Ascending aorta (tissue), 2 donors: ENCODE measurements at places on chromosomes 12 and 14.

GRCh38 chr14:58821421-58821820, 183.7 kb downstream of the DACT1 start:
- no peak for DNase-seq

DNA sequence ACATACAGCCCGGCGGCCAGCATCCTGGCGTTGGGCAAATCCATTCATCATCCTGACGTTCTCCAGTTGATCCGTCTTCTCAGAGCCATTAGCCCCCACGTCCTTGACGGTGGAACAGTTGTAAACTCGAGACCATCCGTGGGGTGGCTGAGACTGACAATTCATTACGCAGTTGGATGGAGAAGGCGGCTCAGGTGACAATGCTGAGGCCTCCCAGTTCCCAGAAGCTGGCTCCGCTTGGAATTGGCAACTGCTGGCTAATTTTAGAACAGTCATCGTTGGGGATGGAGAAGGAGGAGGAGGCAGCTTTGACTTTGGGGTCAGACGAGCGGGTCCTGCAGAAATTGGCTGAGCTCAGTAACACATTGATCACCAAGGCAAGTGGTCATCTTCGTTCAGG, 186.5 kb downstream of the PHETA1 start:
- no peak for DNase-seq

GRCh38 chr12:75781532-75782046, 250.0 kb downstream of the PHLDA1 start:
- no peak for DNase-seq

DNA sequence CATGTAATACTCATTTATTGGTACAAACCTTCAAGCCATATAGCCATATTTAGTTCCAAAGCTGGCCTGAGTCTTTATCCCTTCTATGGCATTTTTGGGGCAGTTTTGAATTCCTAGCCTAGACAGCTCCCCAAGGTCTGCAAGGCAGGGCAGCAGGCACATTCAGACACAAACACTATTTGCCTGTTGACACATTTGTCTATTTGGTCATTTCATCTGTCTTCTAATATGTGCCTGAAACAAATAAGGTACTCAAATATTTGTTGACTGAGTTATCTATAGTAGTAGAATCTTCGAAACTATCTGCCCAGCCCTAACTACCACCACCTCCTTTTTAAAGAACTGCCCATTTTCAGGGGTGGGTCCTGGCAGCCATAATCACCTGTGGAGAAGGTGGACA, 9.3 kb downstream of the PPM1H start:
- no peak for DNase-seq

- DNase-seq, result no peak
Observed at GRCh38 chr12:62438098-62438692, 28.4 kb upstream of the MON2 start.

DNA sequence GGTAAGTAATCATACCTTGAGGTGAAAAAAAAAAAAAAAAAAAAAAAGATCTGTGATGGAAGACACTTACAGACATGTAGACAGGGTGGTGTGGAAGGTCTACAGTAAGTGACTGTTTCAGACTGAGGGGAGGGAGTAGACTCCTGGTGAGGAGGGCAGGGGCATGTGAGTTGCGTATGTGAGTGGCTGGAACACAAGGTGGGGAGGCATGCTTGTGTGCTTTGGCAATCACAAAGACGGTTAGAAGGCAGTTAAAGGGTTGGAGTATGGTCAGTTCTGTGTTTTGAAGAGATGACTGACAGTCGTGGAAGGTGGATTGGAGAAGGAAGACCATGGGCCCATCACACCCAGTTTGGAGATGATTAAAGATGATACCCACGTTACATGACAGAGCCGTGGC, 65.2 kb downstream of the ETV6 start:
- DNase-seq, result no peak

- no peak for DNase-seq
Observed at GRCh38 chr12:96189781-96190180, 4.4 kb upstream of the ELK3 start.

DNA sequence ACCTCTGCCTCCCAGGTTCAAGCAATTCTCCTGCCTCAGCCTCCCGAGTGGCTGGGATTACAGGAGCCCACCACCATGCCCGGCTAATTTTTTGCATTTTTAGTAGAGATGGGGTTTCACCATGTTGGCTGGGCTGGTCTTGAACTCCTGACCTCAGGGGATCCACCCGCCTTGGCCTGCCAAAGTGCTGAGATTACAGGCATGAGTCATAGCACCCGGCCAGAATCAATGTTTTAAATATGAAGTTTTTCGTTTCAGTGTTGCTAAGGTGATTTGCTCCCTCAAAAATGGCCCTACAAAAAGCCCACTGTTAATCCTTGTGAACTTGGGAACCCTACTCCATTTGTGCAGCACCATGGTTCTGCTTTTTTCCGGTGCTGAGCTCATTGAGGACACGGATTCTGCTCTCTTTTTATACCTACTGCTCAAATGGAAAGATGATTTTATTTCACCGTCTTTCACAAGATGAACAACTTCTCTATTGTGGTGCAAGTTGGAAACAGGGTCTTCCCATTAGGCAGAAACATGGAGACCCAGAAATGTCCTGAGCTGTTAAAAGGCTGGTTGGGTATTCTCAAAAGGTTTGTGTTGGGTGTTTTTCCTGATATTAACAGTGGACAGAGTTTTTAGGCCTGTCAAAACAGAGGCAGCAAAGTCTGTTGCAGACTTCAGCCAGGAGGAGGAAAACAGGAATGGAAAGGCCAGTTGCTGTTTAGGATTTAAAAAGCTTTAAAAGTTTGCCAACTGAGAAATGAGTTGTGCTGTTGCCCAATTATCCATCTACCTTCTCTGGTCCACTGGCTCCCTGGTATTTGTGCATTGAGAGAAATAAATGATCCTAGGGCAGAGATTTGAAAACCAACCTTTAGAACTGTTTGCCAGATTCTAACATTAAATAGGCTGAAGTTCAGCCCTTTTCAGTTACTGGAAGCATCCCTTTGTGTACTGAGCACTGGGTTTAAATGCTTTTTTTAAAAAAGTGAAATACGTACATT, 85.8 kb downstream of the ATP23 start:
- no peak for DNase-seq

- DNase-seq, result no peak
Observed at GRCh38 chr12:67148265-67148664, 120.9 kb upstream of the CAND1 start.

DNA sequence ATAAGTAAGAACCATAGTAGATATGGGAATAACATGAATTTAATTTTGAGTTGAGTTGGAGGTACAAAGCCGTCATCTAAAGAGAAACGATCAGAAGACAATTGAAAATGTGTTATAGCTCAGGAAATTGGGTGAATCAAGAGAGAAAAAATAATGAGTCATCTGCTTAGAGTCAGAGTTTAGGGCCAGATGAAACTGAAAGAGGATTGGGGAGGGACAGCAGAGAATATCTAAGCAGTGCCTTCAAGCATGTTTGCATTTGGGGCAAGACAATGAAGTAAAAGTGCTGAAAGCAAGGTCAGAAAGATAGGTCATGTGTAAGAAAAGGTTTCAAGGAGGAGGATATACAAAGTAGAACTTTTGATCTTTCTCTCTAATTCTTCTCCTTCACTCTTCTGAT, 49.4 kb downstream of the SLC15A5 start:
- no peak for DNase-seq

DNA sequence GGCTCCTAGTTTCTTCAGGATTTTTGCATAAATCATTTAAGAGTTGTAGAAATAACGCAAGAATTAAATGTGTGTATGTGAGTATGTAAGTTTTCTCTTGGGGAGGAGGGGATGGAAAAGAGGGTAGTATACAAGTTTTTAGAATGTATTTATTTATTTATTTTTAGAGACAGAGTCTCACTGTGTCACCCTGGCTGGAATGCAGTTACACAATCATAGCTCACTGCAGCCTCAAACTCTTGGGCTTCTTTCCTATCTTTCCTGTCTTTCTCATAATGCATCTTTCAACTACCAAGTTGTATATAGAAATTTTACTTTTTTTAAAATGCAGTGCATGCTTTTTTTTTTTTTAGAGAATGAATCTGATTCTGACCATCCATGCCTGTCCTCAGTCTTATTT, 269.0 kb upstream of the GARIN2 start:
- no peak for DNase-seq

DNA sequence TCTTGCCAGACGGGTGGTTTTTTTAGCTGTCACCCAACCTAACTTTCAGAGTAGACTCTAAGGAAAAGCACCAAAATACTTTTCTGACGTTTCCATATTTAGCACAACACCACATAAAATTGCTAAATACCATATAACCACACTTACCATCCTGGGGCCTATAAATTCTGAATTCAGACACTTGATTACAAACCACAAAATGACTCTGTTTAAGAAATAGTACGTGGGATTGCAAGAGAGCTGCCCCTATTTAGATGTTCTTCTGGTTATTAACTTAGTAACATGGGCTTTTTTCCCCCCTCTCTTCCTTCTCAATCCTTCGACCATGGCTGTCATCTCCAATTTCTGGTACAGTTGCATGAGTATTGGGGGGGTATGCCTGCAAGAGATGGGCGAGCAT, 287.7 kb downstream of the BMP4 start:
- DNase-seq, result no peak

DNA sequence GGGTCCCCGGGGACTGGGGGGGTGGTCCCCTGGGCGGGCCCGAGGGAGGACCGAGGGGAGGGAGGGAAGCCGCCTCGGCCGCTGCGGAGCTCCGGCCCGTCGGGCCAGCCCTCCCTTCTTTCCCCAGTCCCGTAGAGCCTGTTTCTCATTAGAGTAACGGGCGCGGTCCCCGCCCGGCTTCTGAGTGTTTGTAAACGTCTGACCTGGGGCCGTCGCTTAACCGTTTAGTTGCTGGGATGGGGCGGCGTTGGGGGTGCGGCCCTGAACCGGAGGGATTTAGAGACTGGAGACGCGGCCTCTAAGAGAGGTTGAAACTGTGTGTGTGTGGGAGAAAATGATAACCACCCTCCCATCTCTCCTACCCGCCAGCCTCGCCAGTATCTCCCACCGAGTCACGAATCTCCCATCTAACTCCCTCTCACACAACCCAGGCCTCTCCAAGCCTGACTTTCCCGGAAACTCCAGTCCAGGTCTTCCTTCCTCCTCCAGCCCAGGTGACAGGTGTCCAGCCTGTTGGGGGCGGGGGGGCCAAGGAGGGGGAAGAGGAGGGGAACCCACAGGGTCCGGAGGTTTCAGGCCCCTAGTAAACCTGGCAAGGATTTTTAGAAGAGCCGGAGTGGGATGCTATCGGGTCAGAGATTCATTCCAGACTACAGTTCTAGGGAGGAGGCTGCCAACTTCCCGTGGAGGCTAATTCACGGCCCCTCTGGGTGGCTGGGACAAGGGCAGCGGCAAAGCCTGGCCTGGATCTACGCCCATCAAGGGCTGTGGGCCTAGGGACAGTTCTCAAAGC, 1.1 kb upstream of the NFATC4 start:
- DNase-seq, result peak; percentile 96

GRCh38 chr12:10364815-10365622, 24.8 kb downstream of the KLRK1 start:
- DNase-seq, result peak; percentile 73

DNA sequence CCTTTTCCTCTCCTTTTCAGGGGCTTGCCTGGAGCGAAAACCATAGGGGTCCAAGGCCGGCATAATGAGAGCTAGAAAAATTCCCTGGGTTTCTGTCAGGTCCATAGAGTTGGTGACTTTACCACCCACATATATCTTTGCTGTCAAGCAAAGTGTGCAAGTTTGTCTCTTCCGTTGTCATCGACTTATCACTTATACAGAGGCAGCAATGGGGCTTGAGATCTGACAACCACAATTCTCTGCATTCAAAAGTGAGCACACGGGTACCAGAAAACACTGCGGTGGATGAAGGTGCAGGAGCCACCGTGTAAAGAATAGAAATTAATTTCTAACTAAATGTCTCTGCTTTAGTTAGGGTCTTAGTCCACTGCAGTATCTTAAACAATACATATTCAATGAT, 162.3 kb downstream of the DAD1 start:
- DNase-seq, result no peak

DNA sequence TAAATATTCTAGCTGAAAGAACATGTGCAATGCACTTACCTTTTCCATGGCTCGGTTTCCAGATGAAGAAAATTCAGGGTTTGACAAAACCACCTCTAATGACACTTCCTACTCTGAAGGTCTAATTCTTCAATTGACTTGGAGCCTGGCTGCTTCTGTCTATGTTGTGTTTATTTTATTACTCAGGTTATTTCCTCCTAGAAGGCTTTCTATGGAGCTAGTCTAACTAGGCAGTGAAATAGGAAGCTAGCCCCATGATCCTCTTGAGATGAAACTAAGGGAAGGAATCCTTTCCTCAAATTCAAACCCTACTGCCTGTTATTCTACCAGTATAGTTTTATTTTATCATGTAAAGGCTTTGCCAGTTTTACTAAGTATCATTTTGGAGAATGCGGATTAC, 20.9 kb upstream of the IFNG-AS1 start:
- DNase-seq, result no peak

DNA sequence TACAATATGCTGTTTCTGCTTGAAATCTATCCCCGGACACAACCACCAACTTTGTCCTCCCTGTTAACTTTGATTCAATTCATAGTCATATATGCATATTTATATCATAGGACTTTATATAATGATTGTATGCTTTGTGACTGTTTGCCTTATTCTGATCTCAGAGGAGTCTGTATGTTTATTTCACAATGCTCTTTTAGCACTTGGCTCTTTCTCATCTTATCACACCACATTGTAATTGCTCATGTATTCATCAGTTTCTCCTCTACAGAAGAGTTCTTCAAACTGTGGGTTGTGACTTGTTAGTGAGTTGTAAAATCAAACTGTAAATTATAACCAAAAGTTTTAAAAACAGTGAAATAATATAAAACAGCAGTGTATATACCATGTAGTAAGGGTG, 21.7 kb upstream of the PPM1A start:
- no peak for DNase-seq

GRCh38 chr14:43260056-43260455, 1247.0 kb downstream of the FSCB start:
- no peak for DNase-seq

DNA sequence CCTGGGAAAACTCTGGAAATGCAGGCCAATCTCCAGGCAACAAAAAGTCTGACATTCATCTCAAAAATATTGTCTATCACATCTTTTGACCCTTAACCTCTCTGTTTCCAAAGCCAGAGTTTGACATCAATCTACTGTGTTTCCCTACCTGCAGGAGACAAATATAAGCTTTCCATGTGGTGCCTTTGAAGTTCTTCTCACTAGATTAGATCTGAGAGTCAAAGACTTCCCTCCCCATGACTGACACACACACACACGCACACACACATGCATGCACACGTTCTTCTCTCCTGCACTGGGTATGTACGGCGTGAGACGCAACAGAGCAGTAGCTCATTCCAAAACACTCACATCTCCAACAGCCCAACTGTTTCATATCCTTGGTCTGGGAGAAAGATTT, 8.1 kb upstream of the ITPR2 start:
- no peak for DNase-seq
